NCI-H510A treated with DMSO at 0.1 percent for 48 hours (cell line): ENCODE measurements at places on chromosomes 4 and X.

- no peak for DNase-seq
These were observed 18.9 kb downstream of the ADD1 start for GRCh38 chr4:2862528-2862927.

- peak; percentile 58 for DNase-seq
These were observed 60.7 kb upstream of the ABCG2 start for GRCh38 chr4:88219099-88219498.

- DNase-seq, result no peak
These were observed 229.7 kb downstream of the EVC2 start for GRCh38 chr4:5478697-5479096.

- no peak for DNase-seq
These were observed 730.7 kb upstream of the SLIT2 start for GRCh38 chr4:19520939-19521520.

GRCh38 chr4:107993969-107994368 is 4.3 kb downstream of the HADH start:
- no peak for DNase-seq

DNA sequence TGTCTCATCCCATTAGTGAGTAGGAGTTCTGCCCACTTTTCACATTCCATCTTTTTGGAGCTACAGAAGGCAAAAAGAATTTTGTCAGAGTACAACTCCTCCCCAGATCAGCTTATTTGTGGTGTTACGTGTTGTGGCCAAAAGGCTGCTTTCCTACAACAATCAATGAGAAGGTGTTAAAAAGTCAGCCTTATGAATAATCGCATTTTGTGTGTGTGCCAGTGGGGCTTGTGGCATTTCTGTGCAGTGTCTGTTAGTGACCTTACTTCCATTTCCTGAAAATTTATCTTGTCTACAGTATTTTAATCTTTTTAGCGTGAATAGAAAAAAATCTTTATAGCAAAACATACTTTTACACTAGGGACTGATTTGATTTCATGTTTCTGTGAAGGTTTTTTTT is 458.3 kb upstream of the LCORL start:
- no peak for DNase-seq

GRCh38 chr4:167893531-167893930 is 198.8 kb upstream of the ANXA10 start:
- no peak for DNase-seq
